ENCODE measurements at places on chromosomes 1 and 21. TPM values are rescaled to one million over a fixed set of nuclear protein-coding genes. Genes with fewer than 3 reads are reported as not detected.
A peak's percentile ranks its signal among the peaks of the same experiment; 100 is the strongest.

- no peak overlapping the region for H3K27ac ChIP-seq
- no peaks in the 10 kb centered on the region for H3K4me1 ChIP-seq
- no peak for DNase-seq
Measured at GRCh38 chr1:30882678-30883388, 25.7 kb downstream of the SDC3 start.

- H3K27me3 ChIP-seq, result peaks cover 10% of the 10 kb centered on the region
- DNase-seq, result no peak
- H3K4me1 ChIP-seq, result no peaks in the 10 kb centered on the region
- H3K27ac ChIP-seq, result no peak overlapping the region
- no peak overlapping the region for H3K4me3 ChIP-seq
Measured at GRCh38 chr1:234826352-234826751, 216.4 kb upstream of the IRF2BP2 start.

DNA sequence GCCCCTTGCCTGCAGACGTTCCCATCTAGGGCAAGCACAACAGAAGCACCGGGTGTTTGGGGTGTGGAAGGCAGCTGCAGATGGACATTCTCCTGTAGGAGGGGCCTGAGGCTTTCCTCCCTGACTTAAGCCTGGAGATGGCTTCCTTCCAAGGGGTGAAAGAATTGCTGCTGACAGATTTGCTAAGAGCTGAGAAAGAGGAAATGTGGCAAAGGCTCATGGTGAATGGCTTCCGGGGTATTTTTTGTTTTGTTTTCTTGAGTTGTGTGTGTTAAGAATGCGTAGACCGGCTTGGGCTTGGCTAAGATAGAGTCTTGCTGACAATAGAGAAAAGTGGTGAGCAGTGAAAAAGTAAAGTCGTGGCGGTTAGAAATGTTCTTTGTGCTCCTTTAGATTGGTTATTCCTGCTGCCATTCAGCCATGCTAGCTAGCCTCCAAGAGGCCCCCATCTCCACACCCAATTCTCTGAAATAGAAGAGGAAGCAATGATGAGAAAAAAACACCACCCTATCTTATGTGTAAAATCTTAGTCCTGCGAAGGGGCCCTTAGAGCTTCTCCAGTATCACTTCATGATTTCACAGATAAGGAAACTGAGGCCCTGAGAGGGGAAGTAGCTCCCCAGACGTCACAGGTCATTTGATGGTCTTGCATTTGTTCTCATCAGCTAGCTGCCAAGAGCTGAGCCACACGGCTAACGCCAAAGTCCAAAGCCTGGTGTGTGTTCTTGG is 36.9 kb downstream of the EIF2D start:
- peaks cover 65% of the 10 kb centered on the region for H3K36me3 ChIP-seq
- H3K27me3 ChIP-seq, result no peaks in the 10 kb centered on the region
- H3K4me3 ChIP-seq, result peak overlapping the region; percentile 70
- peak overlapping the region; percentile 95 for H3K27ac ChIP-seq
- peaks cover 96% of the 10 kb centered on the region for H3K4me1 ChIP-seq

DNA sequence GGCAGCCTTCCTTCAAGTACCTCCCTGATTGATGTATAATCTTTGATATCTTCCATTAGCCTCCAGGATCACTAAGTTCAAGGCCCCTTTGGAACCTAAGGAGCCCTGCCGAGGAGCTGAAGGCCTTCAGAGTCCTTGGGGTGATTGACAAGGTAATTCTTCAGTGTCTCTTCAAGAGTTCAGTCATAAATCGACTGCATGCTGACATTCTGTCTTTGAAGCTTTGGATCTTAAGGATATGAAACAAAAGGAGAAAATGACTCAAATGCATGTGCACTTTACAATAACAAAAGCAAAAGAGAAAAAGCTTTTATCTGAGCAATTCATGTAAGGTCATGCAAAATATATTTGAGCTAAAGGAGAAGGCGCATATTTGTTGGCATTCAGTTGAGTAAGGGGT is 125.3 kb downstream of the RPS6KC1 start:
- H3K36me3 ChIP-seq, result peaks cover 19% of the 10 kb centered on the region
- no peaks in the 10 kb centered on the region for H3K4me1 ChIP-seq
- no peak for DNase-seq
- no peaks in the 10 kb centered on the region for H3K27me3 ChIP-seq
- no peak overlapping the region for H3K4me3 ChIP-seq
- H3K27ac ChIP-seq, result no peak overlapping the region

DNA sequence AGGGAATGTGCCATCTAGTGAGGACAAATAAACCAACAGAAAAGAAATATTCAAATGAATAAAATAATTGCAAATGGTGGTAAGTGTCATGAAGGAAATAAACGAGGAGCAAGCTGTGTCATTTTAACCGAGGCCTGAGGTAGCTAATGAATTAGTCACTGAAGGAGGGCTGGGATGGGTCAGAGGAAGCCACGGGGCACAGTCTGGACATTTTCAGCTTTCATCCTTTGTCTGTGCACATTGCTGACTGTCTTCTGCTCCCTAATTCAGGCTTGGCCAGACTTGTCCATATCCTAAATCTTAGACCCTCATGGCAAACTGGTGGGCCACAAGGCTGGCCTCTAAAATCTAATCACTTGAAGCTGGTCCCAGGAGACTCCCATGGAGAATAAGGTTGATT is 138.4 kb downstream of the RHOU start:
- no peak overlapping the region for H3K4me3 ChIP-seq
- H3K27me3 ChIP-seq, result peaks cover 12% of the 10 kb centered on the region
- DNase-seq, result no peak
- no peaks in the 10 kb centered on the region for H3K36me3 ChIP-seq

DNA sequence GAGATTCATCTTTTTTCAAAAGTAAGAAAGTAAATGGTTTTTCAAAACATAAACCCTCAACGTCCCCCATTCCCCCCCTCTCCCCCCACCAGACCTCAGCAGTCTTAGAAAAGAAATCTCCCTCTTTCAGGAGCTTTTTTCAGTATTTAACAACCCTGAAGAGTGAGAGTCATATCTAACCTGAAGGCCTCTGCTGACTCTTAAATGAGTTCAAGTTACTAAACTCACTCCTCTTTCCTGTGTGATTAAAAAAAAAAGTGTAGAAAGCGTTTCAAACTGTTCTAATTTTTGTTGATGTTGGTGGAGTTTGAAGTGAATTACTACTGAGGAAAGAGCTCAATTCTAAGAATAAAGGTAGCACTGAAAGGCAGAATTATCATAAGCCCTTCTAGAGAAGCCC is 93.7 kb downstream of the VAV3 start:
- no peak overlapping the region for H3K4me3 ChIP-seq
- peaks cover 16% of the 10 kb centered on the region for H3K4me1 ChIP-seq
- no peaks in the 10 kb centered on the region for H3K27me3 ChIP-seq
- DNase-seq, result no peak

DNA sequence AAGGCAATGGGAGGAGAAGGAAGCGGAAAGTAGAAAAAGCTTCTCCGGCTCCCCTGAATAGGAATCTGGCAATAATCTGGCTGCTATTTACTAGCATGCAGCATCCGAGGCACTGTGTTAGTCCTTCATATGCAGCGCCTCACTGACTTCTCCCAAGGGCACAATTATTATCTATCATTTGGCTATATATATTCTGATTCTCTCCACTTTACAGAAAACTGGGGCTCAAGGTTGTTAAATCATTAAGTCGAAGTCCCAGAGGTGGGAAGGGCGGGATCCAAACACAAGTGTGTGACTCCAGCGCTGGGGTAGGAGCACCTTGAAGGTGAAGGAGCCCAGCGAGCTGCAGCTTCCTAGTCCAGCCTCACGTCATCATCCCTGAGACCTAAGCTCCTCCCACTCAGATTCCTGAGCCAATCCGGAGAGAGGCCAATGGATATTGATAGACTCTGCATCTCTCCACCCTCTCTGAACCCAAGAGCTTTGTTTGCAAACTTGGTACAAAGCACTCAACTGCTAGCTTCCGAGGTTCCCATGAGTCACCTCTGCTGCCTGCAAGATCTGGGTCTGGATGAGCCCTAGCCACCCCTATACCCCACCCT is 16.6 kb upstream of the EYA3 start:
- DNase-seq, result no peak
- no peaks in the 10 kb centered on the region for H3K36me3 ChIP-seq
- no peak overlapping the region for H3K27ac ChIP-seq
- peaks cover 15% of the 10 kb centered on the region for H3K27me3 ChIP-seq
- H3K4me1 ChIP-seq, result no peaks in the 10 kb centered on the region

DNA sequence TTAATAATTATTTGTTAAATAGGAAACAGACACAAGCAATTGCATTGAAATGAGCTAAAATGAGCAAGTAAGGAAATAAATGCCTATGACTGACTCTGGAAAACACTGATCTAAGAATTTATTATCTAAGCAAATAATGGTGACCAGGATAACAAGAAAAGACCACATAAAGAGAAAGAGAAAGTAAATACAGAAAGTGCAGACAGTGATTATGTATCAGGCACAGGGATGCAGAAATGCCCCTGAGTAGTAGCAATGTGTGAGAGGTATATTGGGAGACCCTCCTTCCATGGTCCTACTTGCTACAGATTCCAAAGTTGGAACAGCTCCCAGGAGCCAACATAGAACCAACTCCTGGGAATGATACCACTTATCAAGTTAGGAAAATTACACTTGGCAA is 33.3 kb upstream of the MUTYH start:
- no peak for DNase-seq
- no peak overlapping the region for H3K4me3 ChIP-seq
- no peaks in the 10 kb centered on the region for H3K36me3 ChIP-seq
- no peak overlapping the region for H3K27ac ChIP-seq

GRCh38 chr1:82903626-82904025 is 1095.3 kb downstream of the TTLL7 start:
- H3K27me3 ChIP-seq, result no peaks in the 10 kb centered on the region
- H3K4me3 ChIP-seq, result no peak overlapping the region
- no peaks in the 10 kb centered on the region for H3K4me1 ChIP-seq
- H3K36me3 ChIP-seq, result no peaks in the 10 kb centered on the region
- DNase-seq, result no peak

DNA sequence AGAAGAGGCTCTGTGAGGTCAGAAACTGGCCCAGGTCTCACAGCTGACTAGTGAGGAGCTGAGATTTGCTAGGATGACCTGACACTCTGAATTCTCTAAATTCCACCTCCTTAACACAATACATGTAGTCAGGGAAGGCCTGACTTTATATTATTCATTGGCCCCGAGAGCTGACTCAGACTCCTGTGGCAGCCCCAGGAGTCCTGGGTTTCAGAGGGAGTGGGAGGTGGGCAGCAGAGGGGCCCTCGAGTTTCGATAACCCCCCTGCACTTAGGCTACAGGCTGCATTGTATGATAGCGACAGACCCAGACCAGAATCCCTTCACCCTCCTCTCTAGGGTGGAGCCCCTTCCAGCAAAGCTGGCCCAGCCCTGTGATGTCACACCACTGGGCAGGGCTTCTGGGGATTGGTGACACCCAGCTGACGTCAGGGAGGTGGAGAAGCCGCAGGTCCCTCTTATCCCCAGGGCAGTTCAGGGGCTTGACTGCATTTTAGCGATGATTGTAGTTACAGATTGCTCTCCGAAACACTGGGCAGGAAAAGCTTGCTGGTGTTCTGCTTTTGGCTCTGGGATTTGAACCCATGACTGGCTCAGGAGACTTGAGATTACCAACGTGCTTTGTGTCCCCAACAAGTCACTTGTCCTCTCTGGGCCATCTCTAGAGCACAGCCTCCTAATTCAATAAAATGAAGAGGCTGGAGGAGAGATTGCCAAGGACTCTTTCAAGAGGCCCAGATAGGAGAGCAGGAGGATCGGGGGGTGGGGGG is 17.0 kb upstream of the GPR37L1 start:
- H3K27me3 ChIP-seq, result no peaks in the 10 kb centered on the region
- H3K27ac ChIP-seq, result no peak overlapping the region
- DNase-seq, result no peak
- no peak overlapping the region for H3K4me3 ChIP-seq
- H3K4me1 ChIP-seq, result no peaks in the 10 kb centered on the region

DNA sequence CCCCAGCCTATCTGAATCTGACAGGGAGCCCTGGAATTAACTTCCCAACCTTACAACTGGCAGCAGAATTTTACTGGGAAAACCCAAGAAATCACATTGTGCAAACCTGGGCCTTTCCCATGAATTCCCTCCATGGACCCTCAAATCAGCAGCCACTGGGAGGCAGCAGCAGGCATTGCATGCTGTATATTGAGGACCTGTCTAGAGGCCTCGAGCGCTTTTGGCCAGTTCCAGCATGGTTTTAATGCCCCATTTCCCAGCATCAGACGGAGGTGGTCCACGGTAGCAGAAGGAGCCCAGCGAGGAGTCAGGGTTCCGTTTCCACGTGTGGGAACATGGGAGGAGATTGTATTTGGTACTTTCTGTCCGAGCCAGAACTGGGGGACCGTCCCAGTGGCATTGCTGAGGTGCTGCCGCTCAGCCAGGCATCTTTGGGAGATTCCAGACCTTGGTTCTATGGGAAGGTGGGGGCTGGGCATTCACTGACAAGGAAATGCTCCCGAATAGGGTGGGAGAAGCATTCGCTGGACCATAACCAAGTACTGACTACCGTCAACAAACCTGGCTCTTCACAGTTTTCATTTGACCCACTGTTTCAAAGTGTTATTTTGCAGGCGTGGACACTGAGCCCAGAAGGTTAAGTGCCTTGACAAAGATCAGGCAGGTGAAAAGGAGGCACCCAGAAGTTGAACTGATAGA is 15.9 kb downstream of the BMP8A start:
- no peak overlapping the region for H3K27ac ChIP-seq
- H3K27me3 ChIP-seq, result peaks cover 28% of the 10 kb centered on the region
- peaks cover 19% of the 10 kb centered on the region for H3K4me1 ChIP-seq
- no peak overlapping the region for H3K4me3 ChIP-seq
- H3K36me3 ChIP-seq, result no peaks in the 10 kb centered on the region

DNA sequence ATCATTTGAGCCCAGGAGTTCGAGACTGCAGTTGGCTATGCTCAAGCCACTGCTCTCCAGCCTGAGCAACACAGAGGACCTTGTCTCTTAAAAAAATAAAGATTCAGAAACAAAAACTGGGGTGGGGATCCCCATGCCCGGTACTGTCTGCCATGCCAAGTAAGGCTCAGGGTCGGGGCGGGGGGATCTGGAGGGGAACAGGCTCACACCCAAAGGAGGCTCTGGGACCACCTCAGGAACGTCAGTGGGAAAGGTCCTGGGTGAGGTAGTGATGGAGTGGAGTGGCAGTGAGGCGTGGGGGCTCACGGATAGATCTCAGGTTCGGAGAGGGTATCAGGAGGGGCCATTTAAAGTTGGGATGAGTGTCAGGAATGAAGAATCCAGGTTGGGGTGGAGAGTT is 765 bp upstream of the S100A4 start:
- H3K27ac ChIP-seq, result peak overlapping the region; percentile 97
- peaks cover 35% of the 10 kb centered on the region for H3K36me3 ChIP-seq
- peaks cover 73% of the 10 kb centered on the region for H3K4me1 ChIP-seq

GRCh38 chr21:46000182-46000730 is 18.7 kb downstream of the COL6A1 start:
- H3K27ac ChIP-seq, result no peak overlapping the region
- H3K36me3 ChIP-seq, result no peaks in the 10 kb centered on the region
- no peaks in the 10 kb centered on the region for H3K4me1 ChIP-seq
- peak; percentile 23 for DNase-seq
- no peaks in the 10 kb centered on the region for H3K27me3 ChIP-seq

- DNase-seq, result no peak
- H3K27ac ChIP-seq, result no peak overlapping the region
- no peaks in the 10 kb centered on the region for H3K36me3 ChIP-seq
- no peaks in the 10 kb centered on the region for H3K27me3 ChIP-seq
- no peak overlapping the region for H3K4me3 ChIP-seq
Measured at GRCh38 chr1:68376441-68376840, 73.3 kb downstream of the RPE65 start.

GRCh38 chr1:60169206-60169605 is 95.6 kb upstream of the C1orf87 start:
- no peak for DNase-seq
- no peaks in the 10 kb centered on the region for H3K4me1 ChIP-seq
- no peak overlapping the region for H3K4me3 ChIP-seq
- H3K27me3 ChIP-seq, result no peaks in the 10 kb centered on the region
- no peaks in the 10 kb centered on the region for H3K36me3 ChIP-seq

ANKRD34A gene
- 4.6 TPM for total RNA-seq

C1orf94 gene
- not detected for total RNA-seq

NBPF4 gene
- total RNA-seq, result not detected

TNNT2 gene
- total RNA-seq, result not detected

S100A12 gene
- total RNA-seq, result not detected

SEC16B gene
- total RNA-seq, result 0.42 TPM

NCSTN gene
- 59.8 TPM for total RNA-seq
